ENCODE measurements at places on chromosomes 2 and 18.

- DNase-seq, result no peak
These were observed 310.6 kb downstream of the CELF4 start for GRCh38 chr18:37254973-37255372.

GRCh38 chr2:119242276-119243119 lies 18.9 kb downstream of the STEAP3 start:
- DNase-seq, result no peak

DNA sequence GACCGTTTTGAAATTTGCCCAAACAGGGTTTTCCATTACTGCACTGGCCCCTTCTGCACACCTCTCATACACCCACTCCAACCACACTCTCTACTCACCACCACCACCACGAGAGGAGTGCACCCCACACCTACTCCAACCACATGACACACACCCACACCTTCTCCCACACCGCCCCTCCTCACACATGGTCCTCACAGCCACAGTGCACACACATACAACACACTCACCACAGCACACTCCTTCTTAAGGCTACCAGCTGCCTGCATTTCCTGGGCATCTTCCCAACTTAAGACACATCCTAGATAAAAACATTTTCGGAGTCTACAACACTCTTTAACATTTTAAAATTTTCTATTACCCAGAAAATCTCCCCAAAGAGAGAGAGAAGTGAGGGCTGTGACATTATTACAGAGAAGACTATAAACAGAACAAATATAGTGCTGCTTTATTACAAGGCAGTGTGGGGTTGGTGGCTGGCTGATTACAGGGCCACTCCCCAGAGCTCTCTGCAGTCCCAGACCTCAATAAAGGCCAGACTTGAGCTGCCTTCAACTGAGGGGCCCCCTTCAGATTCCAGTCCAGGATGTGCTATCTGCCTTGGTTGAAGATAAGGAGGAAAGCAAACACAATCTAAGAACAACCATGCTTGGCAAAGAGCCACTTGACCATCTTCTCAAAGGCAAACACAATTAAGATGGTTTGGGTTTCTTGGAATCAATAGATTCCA lies 36.1 kb downstream of the NHEJ1 start:
- DNase-seq, result no peak

GRCh38 chr2:217331523-217332416 lies 471.9 kb upstream of the TNP1 start:
- no peak for DNase-seq

- DNase-seq, result no peak
These were observed 69.1 kb downstream of the NAB1 start for GRCh38 chr2:190717764-190718651.

DNA sequence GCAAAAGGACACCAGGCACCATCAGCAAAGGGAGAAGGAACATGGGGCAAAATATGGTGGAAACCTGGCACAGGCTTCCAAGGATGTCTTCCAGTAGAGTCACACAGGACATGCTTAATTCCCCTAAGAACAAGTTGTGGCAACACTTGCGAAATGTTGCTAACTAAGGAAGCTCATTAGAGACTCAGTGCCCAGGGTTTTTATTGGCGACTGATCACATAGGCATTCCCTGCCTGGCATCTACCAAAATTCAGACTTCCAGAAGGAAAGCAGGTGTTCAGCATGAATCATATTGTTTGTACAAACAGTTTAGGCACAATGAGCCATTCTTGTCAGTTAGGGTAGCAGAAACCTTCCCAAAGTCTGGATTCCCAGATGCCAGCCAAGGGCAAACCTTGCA lies 25.7 kb downstream of the SLC4A1AP start:
- DNase-seq, result no peak

DNA sequence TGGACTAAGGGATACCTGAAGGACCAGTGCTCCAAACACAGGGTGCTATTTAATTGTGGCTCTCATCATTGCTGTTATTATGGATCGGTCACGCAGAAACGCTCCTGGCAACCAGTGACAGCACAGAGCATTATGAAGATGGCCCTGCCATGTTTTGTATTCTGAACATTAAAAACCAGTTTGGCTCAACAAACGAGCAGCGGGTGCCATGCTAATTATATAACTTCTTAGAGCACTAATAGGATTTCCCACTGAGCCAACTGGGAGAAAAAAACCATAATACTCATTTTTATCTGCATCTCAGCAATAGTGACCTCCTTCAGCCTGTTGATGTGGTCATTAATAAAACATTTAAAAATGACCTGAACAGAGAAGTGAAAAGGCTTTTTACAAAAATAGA lies 212.8 kb downstream of the STK39 start:
- DNase-seq, result no peak

DNA sequence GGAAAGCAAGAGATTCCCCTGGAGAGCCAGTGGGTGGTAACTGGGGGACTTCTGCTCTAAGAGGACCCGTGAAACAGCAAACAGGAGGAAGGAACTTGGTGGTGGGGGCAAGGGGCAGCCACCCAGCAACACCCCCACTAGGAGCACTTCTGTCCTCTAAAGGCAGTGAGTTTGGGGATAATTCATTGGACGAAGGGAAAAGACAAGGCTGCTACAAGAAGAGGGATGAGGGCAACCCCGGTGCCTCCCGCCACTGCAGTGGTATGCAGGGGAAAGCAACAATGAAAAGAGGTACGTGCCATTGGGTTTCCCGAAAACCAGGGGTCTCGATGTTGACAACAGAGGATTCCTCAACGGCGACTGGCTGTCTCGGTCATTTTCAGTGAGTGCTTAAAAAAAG lies 9.1 kb downstream of the RPL31 start:
- DNase-seq, result no peak

GRCh38 chr2:136183097-136183496 lies 65.1 kb upstream of the CXCR4 start:
- DNase-seq, result no peak

DNA sequence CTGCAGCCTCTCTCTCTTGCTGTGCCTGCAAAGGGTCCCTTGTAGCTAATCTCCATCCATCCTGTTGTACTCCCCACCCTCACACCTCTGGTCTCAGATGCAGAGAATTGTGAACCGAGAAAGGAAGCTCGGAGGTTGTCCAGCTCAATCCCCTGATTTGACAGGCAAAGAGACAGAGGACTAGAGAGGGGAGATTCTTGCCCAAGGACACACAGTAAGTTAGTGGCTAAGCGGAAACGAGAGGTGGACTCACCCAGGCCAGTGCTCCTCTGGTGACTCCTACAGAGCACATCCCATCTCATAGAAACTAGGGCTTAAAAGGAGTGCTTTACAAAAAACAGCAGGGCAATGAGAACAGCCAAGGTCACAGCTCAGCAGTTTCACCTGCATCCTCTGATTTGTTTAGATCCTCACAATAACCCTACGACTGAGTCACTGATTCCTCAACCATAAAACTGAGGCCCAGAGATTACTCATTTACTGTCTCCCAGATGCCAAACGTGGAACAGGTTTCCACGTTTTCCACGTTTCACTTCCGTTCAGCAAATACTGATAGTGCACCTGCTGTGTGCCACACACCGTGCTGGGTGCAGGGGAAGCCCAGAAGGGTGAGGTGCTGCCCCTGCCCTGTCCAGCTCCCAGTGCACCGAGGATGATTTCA lies 22.1 kb downstream of the EHD3 start:
- no peak for DNase-seq

DNA sequence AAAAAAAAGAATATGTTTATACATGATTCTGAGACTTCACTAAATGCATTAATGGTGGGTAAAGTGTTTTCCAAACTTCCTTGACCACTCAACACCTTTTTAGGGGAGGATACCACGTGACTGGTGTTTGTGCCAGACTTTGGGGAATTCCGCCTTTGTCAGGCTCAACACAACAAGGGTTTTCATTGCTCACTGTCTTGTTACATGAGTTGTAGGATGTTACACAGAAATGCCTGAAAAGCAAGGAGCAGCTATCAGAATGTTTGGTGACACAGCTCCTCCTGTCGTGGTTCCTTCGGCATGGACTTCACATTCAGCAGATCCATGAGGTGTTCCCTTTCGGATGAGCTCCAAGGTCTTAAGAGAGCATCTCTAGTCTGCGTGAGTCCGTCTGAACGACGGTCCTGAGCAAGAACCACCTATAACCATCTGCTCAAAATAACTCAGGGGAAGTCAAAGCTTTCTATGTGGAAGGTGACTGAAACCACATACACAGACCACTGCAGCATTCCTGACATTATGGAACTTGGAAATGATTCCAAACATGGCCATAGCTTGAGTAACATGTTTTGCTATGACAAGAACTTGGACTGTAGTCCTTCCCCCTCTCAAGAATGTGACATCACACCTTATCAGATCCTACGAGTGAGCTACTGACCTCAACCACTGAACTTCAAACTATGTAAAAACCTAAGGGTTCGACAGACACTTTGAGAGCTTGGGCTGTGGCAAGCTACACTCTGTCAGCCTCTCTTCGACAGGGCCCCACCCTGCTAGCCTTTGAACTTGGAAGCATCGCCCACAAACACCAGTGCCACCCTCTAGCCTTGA lies 57.5 kb downstream of the MCFD2 start:
- no peak for DNase-seq

GRCh38 chr2:161992531-161992930 lies 81.5 kb downstream of the DPP4 start:
- DNase-seq, result no peak

DNA sequence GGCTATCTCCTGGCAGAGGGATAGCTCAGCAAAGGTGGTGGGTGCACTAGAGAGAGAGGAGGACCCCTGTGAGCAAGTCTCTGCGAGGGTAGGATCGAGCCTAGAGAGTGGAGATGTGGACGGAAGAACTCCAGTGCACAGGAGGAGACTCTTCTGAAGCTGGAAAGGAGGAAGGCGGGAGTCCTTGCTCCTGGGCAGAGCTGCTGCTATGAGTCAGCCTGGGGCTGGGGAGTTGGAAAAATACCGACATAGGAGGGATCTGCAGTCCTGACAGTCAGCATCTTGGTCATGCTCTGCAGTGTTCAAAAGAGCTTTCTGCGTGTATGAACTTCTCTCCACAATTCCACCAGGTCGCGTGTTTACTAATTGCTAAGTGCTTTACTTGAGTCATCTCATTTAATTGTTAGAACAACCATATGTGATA lies 233.8 kb downstream of the LDLRAD4 start:
- DNase-seq, result peak; percentile 65

- DNase-seq, result no peak
These were observed 278.9 kb downstream of the SLC4A3 start for GRCh38 chr2:219906114-219907010.

- no peak for DNase-seq
These were observed 142.7 kb downstream of the ACKR3 start for GRCh38 chr2:236712304-236712703.

- DNase-seq, result no peak
These were observed 136.6 kb upstream of the RMP24 start for GRCh38 chr18:35835833-35836232.

GRCh38 chr18:50372743-50373142 lies 2.1 kb upstream of the SKA1 start:
- no peak for DNase-seq

DNA sequence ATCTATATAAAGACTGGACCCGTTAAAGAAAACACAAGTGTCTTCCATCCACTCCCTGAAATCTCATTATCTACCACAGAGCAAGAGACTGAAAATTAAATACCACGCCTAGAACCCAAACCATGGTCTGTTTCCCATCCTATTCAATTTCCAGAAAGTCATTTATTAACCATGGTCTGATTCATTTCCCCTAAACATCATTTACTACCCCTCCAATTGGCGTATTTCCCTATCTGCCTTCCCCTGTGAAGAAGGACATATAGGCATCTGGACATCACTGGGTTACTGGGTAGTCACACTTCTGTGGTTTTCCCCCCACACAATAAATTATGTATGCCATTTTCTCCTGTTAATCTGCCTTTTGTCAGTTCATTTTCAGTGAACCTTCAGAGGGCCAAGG lies 30.8 kb downstream of the CCDC93 start:
- no peak for DNase-seq

DNA sequence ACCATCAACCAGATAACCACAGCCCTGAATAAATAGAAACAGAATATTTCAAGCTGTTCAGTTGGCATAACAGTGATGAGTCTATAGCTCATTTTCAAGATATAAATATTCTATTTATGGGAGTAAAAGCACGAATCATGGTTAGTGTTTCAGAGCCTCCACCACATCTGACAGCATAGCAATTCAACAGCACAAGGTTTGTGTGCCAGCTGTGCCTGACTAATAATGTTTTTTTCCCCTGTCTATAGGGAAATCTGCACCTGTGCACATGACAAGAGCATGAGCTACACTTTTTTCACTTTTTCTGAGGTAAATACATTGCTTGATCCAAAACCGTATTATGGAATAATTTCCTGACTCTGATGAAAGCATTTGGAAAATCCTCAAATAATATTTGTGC lies 251.3 kb downstream of the RPIA start:
- no peak for DNase-seq

DNA sequence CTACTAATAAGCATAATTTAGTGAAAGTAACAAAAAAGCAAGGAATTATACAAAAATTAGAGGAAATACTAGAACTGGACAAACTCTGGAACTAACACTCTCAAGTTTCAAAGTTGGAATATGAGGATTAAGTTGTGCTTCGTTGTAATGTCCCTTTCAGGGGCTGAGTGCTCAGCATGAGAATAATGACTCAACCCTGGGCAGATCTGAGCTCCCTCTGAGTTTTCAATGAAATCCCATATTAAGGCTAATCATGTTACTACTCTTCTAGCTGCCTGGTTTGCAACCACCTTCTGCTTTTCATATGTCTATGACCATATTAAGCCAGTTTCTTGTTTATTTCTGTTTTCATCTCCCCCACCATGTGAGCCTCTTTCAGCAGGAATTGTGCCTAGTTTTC lies 274.9 kb upstream of the LRRTM4 start:
- DNase-seq, result no peak

GRCh38 chr2:160936044-160936806 lies 224.0 kb upstream of the TANK start:
- DNase-seq, result no peak

DNA sequence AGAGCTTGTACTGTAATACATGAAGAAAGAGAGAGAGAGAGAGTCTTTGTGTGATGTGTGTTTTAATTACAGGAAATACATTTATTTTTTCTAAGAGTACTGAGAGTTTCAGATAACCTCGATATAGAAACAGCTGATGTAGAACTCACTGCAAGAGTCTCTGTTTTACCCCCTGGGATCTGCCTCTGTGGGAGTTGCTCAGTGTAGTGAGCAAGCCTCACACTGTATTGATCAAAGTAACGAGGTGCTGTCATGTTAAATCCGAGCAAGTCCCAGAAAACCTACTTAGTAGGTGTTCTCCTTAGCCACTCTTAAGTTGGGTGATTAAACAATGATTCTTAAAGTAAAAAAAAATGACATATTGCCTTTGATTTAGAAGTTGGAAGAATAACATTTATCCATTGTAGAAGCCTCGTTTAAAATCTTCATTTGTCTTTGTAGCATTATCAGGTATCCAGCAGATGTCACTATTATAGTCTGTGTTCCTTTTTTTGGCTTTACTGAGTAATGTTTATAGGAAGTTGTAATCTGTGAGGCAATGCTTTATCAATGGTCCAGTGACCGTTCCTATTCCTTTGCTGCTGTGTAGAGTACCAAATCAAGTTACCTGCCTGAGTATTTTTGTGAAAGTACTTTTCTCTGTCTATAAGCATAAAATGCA lies 219.0 kb downstream of the MYO3B start:
- no peak for DNase-seq
